ENCODE measurements at places on chromosomes 1 and 21. TPM values are rescaled to one million over a fixed set of nuclear protein-coding genes. Genes with fewer than 3 reads are reported as not detected.

DNA sequence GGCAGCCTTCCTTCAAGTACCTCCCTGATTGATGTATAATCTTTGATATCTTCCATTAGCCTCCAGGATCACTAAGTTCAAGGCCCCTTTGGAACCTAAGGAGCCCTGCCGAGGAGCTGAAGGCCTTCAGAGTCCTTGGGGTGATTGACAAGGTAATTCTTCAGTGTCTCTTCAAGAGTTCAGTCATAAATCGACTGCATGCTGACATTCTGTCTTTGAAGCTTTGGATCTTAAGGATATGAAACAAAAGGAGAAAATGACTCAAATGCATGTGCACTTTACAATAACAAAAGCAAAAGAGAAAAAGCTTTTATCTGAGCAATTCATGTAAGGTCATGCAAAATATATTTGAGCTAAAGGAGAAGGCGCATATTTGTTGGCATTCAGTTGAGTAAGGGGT lies 125.3 kb downstream of the RPS6KC1 start:
- DNase-seq: peak; percentile 5

DNA sequence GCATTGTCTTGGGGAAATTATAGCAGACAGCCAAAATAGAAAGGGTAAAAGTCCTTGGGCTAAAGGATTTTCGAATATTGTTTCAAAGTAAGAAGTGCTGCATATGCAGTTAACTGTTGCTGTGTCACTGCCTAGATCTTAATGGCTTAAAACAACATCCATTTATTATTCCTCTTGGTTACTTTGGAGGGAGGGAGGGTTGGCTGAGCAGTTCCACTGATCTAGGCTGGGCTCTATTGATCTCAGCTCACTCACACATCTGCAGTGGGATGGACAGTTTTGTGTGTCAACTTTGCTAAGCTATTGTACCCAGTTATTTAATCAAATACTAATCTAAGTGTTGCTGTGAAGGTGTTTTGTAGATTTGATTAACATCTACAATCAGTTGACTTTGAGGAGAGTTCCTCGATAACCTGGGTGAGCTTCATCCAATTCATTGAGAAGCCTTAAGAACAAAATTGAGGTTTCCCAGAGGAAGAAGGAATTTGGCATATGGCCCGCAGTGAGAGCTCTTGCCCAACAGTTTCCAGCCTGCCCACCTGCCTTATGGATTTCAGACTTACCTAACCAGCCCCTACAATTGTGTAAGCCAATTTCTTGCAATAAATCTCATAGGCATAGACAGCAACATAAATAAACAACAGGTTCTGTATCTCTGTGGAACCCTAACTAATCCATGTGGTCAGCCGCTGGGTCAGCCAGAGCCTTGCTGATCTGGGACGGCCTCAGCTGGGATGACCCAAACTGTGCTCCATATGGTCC lies 187.3 kb downstream of the AK5 start:
- no peak for DNase-seq

DNA sequence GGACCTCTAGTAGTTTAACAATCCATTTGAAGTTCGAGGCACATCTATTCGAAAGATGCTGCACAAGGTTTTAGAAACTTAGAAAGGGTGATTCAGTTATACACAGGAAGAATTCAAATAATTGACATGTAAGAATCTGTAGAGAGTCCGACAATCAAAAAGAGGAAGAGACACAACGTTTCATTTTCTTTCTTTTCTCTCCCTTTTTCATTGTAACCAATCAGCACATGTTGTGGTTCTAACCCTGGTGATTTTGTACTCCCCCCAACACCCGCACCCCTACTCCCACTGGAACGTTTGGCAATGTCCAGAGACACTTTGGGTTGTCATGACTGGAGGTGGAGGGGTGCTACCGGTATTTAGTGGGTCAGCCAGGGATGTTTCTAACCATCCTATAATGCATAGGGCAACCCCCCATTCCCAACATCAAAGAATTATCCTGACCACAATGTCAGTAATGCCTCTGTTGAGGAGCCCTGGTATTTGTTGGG lies 4.9 kb downstream of the TGFB2 start:
- DNase-seq: no peak

DNA sequence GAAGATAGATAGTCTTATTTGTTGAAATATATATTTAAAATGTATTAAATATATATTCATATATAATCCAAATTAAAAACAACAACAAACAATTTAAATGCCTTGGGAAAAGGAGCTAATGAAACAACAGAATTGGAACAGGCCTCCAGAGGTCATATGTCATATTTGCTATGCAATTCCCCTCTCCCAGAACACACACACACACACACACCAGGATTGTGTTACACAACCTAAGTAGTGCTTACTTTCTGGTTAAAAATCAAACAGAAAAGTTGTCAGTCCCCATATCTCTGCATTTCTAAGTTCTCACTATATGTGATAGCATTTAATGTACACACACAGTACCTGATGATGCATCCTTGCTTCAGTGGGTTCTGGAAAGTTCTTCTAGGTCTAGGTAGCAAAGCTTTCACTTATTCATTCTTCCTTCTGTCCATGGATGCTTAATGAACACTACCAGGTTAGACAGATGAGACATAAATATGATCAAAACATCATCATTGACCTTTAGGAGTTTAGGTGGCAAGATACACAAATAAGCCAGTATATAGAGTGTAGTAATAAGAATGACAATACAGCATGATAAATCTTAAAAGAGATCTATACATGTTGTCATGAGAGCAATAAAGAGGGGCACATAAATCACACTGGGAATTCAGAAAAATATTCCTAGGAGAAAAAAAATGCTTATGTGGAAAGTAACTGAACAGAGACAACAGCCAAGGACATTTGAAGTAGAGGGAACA lies 662.8 kb downstream of the PTPRC start:
- no peak for DNase-seq

DNA sequence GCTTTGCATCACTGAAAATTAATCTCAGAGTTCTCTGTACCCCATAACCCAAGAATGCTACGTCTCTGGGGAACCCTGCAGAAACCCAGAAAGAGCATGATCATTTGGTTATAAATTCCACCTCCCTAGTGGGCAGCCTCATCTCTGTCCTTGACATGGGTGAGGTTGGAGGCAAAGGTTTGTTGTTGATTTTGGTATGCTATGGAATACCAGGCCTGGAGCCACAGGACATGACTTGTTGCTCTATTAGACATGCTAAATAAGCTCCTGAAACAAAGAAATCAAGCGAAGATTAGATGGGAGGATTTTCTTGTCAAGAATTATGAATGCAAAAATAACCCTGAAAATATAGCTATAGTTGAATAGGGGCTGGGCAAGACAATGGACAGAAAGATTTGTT lies 197.4 kb upstream of the CAMK1G start:
- DNase-seq: no peak

DNA sequence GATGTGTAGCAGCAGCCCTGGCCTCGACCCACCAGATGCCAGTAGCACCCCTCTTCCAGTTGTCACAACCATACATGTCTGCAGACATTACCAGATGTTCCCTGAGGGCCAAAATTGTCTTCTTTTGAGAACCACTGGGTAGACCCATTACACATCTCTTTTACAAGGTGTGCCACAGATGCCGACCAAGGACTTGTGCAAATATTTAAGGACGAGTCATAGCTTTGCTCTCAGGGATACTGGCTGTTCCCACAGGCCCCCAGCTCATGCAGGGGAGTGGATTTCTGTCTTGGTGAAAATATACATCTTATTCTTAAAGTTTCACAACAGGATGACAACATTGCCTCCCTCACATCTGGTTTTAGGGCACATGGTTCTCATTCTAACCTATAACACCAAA lies 59.4 kb upstream of the ZBTB18 start:
- no peak for DNase-seq

DNA sequence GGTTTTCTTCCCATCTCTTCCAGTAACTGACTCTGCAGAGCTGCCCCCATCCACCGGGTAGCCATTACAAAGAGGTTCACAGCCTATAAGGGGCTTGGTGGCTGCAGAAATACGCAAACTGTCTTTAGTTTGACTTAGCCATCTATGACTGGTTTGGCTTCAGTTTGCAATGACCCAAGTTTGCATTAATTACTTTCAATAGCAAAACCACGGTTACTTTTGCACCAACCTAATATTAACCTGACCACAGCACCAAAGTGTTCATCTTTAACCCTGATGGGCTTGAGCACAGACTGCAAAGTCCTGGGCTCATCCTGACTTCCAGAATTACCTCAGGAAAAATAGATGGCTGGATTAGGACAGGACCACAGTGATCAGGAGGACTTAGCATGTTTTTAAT lies 2.2 kb upstream of the HAO2 start:
- DNase-seq: no peak

DNA sequence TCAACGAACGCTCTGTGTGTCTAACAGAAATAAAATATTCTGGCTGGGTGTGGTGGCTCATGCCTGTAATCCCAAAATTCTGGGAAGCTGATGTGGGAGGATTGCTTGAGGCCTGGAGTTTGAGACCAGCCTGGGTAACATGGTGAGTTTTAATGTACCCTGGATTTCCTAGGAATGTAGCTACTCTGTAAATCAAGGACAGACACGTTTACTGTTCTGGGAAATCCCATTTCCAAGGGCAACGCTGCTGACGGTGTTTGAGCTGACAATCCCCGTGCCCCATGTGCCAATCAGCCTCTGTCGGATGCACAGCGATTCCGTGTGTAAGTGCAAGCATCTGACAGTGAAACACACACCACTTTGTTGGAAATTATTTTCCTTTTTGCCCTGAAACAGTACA lies 8.0 kb downstream of the CORT start:
- peak; percentile 64 for DNase-seq

DNA sequence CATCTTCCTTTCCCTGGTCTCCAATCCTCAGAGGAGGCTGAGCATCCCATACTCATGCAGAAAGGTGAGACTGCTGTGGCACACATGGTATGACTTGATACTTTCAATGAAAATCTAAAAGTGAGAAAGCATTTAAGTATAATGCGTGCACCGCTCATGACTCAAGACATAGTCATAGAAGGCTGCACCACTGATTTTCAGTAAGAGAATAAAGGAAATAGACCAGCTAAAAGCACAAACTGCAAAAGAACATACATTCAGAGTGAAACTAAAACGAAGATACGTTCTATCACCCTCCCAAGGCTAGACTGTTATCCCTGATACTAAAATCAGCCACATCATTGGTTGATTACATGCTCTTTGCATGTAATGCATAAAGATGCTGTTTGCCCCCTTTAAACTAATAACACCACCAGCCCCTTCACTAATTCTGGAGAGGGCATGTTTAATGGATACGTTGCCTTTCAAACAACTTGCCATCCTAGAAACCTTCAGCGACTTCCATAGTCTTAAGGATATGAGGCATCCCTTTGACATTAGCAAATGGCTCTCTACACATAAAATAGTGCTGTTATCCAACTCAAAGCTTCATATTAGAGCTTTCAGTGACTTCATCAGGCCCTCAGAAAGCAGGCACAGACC lies 2.1 kb downstream of the PLD5 start:
- DNase-seq: no peak

GRCh38 chr1:61531716-61532115 lies 193.2 kb downstream of the TM2D1 start:
- no peak for DNase-seq

DNA sequence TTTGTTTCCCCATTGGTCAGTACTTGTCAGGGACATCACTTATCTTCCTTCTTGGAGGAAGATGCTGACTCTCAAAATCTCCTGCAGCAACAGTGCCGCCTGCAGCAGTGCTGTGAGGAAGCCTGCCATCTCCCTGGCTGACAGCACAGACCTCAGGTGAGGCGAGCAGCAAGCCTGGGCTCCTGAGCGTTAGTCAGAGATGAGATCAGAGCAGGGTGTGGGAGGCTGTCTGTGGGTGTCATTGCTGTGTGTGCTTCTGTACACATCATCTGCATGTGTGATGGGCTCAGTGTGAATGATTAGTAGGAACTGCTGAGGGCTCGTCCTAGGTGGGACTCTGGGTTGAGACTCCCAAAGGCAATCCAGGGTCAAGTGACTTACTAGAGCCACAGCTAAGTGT lies 6.1 kb downstream of the STRIP1 start:
- DNase-seq: no peak

DNA sequence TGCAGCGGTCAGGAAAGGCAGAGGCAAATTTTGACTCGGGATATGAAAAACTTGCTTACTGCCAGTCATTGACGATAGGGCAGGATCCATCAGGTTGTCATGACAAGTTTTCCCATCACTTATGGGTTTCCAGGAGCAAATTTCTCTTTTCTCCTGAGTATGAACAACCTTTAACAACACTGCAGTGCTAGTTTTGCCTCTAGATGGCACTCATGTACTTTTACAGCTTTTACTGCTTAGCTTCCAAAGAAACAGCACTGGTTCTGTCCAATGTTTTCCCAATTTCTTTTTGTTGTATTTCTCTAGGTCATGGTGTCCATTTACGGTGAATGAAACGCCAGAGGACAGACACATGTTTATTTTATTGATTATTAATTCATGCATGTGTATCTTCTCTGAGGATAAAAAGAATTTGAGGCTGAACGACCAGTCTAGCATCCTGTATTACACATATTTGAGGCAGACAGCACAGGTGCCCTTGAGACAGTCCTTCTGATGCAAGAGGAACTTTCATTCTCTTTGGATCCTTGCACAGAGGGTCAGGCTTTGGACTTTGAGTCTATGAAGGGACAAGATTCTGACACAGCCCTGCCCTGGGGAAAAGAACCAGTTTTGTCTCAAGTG lies 112.3 kb upstream of the TRABD2B start:
- DNase-seq: peak; percentile 62

DNA sequence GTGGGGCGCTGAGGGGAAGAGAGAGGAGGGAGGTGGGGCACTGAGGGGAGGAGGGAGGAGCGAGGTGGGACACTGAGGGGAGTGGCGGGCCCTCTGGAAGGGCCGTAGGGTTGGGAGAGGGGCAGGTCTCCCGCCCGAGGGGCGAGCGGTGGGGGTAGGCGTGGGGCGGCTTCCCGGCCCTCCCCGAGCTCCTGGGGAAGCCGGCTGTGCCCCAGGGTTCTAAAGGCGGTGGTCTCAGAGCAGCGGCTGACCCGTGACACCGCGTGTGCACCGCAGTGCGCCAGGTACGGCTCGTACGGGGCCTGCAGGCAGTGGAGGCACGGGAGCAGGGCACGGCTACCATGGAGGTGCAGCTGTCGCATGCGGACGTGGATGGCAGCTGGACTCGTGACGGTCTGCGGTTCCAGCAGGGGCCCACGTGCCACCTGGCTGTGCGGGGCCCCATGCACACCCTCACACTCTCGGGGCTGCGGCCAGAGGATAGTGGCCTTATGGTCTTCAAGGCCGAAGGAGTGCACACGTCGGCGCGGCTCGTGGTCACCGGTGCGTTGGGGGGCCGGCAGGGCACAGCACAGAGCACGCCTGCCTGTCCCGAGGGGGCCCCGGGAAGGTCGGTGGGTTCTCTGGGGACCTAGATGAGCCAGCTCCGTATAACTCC lies 68.5 kb downstream of the OBSCN start:
- peak; percentile 24 for DNase-seq

DNA sequence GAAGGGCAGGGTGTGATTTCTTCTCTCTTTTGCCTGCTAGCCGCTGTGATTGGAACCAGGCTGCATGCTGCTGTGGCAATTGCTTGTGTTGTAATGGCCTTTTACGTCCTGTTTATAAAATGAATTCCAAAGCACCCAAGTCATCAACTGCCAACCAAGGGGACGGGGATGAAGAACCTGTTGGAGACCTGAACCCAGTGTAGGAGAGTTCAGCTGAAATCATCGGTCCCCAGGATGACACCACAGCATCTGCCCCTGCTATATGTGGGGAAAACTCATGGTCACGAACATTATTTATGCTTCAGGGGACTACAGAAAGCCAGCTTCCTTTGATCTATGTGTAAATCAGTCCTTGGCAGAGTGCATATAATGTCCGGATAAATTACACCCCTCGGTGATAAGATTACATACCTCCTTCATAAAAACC lies 3.8 kb downstream of the TMEM167B start:
- no peak for DNase-seq

PROK1 gene
- total RNA-seq: not detected

KCNJ9 gene
- not detected for total RNA-seq

MTMR11 gene
- total RNA-seq: 0.87 TPM

TNFAIP8L2 gene
- 0.20 TPM for total RNA-seq
